ENCODE measurements at places on chromosomes 5 and 9.
A peak's percentile ranks its signal among the peaks of the same experiment; 100 is the strongest.

DNA sequence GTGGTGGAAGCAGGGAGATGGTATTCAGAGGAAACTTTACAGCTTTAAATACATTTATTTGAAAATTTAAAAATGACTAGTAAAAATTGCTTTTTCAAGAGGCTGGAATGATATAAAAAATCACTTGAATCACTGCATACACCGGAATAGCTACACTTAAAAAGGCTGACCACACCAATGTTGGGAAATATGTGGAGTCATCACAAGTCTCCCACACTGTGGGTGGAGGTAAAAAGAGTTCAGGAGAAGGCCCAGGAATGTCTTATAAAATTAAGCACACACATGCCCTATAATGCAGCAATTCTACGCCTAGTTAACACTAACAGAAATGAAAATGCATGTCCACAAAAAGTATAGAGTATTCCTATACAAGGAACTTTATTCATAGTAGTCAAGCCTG lies 198.1 kb downstream of the ROR2 start:
- DNase-seq: no peak

GRCh38 chr5:72134226-72134899 lies 27.1 kb downstream of the MAP1B start:
- no peak for DNase-seq

DNA sequence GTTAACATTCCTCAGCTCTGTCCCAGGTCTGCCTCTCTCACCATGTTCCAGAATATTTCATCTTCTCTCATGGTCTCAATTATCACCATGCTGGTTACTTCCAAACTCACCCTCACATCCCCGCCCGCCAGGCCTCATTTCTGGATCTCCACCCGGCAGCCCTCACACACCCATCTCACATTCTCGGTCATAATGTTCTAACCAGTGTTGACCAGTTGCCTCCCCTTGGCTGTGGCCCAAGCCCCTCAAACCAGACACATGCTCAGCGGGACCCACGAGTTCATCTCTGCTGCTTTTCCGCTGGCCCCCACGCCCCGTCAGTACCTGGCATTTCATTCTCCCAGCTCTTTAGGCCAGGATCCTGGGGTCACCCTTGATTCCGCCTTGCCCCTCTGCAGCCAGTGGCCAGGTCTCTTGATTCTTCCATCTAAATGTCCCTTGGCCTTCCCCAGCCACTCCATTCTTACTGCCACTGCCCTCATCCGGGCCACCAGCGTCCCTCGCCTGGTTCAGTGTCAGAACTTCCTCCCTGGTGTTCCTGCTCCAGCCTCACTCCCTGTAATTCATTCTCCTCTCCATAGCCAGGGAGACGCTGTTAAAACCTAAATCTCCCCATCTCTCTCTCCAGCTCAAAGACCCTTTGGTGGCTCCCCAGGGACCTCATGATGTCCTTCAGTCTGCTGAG lies 141.7 kb downstream of the MVB12B start:
- no peak for DNase-seq

- DNase-seq: peak; percentile 85
These were observed 47.1 kb upstream of the RAI14 start for GRCh38 chr5:34608859-34609648.

GRCh38 chr9:122777935-122778627 lies 10.7 kb upstream of the OR5C1 start:
- DNase-seq: peak; percentile 12

DNA sequence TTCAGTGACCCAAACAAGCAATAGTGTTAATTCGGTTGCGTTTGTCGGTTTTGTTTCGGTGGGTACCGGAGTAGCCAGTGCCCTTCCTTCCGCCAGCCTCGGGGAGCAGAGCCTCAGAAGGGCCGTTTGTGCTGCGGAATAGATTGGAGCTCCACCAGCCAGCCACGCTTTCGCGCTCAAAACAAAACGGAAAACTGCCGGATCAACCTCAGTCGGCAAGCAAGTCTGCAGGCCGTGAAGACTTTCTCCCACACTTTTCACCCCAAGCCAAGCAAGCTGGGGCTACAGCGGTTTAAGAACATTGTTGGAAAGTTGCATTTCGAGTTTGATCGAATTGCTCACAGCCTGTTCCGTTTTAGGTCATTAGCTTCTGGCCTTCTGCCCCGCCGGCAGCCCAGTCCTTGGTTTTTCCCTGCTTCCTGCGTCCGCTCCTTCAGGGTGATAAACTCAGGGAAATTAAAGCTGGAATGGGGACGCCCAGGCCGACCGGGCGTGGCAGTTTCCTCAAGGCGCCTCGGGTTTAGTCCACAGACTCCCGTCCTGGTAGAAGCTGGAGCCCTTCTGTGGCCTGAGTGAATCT lies 803 bp upstream of the CCNO start:
- DNase-seq: no peak

DNA sequence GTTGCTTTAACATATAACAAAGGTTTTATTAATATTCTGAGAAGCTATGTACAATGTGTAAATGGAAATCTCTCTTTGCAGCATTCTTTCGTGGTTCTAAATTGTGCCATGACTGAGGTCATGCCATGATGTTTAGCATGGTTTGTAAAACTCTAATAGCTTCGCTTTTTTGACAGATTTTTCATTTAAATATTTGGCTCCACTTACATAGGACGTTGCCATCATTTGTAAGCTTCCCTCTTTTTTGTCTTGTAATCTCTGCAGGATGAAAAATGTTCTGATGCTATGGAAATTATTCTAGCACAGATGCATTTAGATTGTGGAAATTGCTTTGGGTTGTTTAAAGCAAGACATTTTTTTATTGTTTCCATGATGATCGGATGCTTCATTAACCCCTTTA lies 1054.8 kb downstream of the MAT2B start:
- no peak for DNase-seq

Data from skeletal muscle cell (primary cell).